Left ventricle myocardium inferior (tissue), 1 donor: ENCODE measurements at places on chromosomes 16 and 17.

DNA sequence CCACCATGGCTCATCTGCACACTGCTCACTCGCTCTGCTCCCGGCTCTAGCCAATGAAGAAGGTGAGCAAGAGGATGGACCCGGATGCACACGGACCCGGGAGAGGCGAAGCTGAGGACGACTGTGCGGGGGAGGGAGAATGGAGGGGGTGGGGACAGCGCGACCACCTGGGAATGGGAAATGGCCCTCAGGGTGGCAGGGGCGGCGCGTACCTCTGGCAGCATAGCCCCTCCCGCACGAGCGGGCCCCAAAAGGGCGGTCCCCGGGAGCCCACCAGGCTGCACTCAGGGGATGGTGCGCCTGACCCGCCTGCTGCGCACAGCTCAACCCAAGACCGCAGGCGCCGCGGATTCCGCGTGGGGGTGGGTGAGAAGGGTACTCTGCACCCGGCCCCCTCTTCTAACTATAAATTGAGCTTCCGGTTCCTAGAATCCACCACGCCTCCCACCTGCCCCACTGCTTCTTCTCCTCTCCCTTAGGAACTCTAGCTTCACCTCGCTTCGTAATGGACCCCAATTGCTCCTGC, 6.1 kb downstream of the MT1H start:
- DNase-seq = no peak

DNA sequence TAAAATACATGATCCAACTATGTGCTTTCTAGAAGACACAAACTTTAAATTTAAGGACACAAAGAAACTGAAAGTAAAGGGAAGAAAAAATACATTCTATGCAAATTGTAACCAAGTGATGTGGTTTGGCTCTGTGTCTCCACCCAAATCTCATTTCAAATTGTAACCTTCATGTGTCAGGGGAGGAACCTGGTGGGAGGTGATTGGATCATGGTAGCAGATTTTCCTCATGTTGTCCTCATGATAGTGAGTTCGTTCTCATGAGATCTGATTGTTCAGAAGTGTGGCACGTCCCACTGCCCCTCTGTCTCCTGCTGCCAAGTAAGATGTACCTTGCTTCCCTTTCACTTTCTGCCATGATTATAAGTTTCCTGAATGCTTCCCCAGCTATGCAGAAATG, 15.0 kb downstream of the OR1A1 start:
- no peak for DNase-seq

DNA sequence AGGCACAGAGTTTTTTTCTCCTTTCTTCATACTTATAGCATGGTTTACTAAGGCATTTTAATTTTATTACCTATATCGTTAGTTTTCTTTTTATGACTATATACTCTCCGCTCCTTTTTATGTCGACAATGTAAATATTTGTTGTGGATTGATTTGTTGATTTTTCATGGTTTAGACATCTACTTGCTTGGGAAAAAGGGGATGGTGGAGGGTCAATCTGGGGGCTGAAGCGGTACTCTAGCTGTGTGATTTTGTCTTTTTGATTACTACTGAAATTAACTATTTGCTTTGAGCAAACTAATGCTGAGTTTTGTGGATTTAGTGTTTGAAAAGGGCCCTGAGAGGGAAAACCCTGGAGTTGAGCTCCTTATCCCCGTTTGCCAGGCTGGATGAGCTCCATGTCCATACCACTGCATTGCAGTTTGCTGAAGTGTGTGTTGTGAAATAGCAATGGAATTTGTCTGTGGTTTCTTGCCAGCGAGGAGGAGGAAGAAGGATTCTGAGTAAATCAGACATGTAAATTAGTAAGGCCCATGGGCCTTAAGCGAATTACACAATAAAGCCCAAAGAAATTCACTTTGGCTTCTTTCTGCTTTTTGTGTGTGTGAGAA, 72.0 kb downstream of the FTO start:
- DNase-seq = peak; percentile 21

- DNase-seq = no peak
Measured at GRCh38 chr16:51349626-51350025, 198.6 kb upstream of the SALL1 start.
